ENCODE measurements at places on chromosomes 1 and 21.

- peak; percentile 25 for DNase-seq
Observed at GRCh38 chr1:200873671-200874397, 1.1 kb downstream of the GPR25 start.

DNA sequence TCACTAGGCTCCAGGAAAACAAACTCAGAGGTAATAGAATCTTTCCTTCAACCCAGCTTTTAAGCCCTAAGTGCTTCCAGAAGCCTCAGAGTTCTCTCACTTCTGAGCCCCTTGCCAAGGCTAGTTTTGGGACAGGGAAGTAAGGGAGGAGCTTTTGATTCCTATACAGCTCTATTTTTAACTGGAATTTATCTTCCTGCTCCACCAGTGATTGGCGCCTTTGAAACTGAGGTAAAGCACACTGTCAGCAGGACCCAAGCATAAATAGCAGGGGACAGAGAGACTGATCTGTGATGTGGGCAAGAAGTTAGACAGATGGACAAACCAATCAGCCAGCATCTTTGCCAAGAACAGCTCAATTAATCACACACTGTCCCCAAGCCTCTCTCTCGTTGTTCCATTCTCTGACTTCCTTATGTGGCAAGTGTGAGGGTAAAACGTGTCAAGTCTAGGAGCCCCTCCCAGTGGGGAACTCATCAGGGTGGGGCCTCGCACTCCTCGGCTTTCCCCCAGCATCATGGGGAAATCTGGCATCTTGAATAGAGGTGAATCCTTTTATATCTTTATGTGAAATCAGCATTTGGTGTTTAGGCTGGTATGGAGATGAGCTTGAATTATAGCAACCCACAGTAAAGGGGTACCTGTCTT lies 40.2 kb upstream of the MPZL1 start:
- DNase-seq = no peak

- no peak for DNase-seq
Observed at GRCh38 chr1:231065510-231066241, 25.6 kb upstream of the FAM89A start.

DNA sequence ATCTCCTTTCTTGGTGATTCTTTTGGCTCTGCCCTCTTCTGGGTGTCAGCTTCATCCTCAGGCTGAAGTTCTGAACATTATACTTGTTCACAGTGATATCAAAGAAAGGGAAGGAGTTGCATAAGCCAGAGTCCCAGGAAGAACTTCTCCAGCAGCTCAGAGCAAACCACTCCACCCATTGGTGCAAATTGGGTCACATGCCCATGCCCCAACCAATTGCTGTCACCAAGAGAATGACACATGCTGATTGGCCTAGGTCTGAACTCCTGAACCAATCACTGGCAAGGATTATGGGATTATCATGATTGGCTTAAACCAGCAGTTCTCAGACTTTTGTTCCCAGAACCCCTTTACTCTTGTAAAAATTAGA lies 256.5 kb upstream of the TMEM51 start:
- DNase-seq = no peak
